ENCODE measurements at places on chromosomes 5 and 9.

GRCh38 chr5:56705217-56705616 lies 110.1 kb upstream of the MAP3K1 start:
- no peak for DNase-seq

DNA sequence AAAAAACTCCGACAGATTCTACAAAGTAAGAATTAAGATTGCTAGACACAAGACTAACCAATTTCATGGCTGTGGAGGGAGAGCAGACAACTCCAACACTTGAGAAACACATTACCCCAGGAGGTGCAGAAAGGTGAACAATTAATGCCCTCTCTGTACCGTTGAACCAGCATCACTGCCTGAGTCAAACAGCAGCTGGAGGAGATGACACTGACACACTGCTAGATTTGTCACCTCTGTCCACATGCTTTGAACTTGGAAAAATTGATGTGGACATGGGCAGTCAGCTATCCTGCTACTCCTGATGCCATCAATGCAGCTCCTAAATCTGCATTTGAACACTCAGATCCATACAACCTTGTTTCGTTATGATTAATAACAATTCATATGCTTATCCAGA lies 51.7 kb downstream of the GPBP1 start:
- no peak for DNase-seq

- no peak for DNase-seq
These were observed 111.0 kb upstream of the PTPN3 start for GRCh38 chr9:109609060-109609459.

- DNase-seq: no peak
These were observed 4.9 kb downstream of the MED27 start for GRCh38 chr9:132074736-132075135.

GRCh38 chr9:69494763-69495162 lies 169.7 kb downstream of the ENTREP1 start:
- no peak for DNase-seq

DNA sequence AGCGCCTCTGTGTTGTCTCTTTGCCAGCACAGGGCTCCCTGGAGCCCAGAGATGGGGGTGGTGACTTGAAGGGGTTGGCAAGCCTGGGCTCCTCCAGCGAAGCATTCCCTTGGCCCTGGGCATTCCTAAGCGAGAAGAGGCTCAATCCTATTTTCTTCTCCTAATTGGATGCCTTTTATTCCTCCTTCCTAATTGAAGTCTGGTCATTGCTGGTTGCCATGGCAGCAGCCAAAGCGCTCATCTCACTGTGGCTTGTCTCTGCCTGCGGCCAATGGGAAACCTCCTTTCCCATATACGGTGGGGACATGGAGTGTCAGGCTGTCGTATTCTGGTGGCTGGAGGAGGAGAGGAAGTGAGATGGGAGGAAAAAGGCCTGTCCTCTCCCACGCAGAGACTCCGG lies 52.3 kb upstream of the RARS1 start:
- no peak for DNase-seq

DNA sequence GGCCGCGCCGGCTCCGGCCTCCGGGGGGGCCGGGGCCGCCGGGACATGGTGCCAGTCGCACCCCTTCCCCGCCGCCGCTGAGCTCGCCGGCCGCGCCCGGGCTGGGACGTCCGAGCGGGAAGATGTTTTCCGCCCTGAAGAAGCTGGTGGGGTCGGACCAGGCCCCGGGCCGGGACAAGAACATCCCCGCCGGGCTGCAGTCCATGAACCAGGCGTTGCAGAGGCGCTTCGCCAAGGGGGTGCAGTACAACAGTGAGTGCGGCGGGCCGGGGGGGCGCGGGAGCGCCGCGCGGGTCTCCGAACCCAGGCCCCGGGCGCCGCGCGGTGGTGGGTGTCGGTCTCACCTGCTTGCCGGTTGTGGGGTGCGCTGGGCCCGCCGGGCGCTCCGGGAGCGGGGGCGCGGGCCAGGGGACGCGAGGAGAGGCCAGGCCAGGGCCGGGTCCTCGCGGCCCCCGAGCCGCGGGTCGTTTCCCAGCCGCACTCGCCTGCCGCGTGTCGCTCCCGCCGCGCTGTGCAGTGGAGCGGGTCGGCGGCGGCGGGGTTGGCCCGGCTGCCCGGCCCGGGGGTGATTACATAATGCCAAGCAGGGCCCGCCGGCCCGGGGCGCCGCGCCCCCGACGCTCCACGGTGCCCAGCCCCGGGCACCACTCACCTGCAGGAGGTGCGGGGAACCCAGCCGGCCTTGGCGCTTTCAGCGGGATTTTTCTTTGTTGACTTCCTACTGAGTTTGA lies 492 bp downstream of the RABL6 start:
- DNase-seq: peak; percentile 40

DNA sequence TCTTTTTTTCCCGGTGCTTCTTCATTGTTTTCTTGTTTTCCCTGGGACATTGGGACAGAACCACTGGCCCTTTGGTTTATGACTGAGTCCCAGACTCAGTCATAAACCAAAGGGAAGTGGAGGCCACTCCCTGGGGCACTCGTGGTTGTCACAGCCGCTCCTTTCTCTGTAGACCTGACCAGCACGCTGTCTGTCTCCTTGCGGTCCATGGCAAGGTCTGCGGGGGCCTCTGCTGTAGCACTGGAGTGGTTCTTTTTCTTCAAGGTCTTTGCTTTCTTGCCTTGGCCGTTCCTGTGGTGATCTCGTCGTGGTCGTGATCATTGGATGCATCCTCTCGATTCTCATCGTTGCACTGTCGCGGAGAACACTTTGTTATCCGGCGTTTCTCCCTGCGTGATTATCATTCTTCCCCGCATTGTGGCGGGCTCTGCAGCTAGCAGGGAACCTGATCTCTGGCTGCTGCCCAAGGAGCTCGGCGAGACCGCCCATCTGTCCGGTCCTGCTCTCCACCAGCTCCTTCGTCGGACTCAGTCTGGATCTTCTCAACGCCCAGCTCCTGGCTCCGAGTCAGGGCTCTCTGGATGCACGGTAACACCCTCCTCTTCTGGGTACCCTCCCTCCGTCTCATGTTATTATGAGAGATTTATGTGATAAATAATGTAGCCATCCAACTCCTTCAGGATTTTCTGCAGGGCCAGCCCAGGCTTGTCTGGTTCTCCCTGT lies 43.5 kb upstream of the MPDZ start:
- DNase-seq: no peak

GRCh38 chr9:1125741-1126140 lies 75.6 kb downstream of the DMRT2 start:
- DNase-seq: no peak

GRCh38 chr5:108326982-108327381 lies 54.9 kb downstream of the FBXL17 start:
- no peak for DNase-seq

- DNase-seq: no peak
These were observed 169.9 kb downstream of the FANCC start for GRCh38 chr9:95147452-95148207.

GRCh38 chr5:133957591-133957990 lies 10.8 kb downstream of the C5orf15 start:
- DNase-seq: no peak

DNA sequence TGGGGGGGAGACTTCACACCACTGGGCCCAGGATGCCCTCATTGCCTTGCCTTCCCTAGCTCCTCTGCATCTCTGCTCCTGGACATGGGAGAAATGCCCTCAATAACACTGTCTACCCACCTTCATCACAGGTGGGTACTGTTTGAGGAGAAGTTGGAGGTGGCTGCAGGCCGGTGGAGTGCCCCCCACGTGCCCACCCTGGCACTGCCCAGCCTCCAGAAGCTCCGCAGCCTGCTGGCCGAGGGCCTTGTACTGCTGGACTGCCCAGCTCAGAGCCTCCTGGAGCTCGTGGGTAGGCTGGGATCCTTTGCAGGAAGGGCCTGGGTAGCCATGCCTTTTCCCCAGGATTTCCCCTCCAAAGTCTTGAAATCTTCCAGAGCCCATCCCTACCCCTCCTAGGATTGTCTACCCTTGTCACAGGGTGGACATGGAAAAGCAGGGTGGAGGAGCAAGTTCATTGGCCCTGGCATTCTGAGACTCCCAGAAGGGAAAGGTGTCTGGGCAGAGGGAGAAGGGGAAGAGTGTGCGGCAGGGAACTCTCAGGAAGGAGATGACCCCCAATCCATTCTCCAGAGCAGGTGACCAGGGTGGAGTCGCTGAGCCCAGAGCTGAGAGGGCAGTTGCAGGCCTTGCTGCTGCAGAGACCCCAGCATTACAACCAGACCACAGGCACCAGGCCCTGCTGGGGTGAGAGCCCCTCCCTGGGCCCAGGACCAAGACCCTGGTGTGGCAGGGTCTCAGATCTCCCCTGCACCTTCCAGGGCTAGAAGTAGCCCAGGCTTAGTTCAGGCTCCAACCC lies 886 bp downstream of the SLC4A9 start:
- no peak for DNase-seq

GRCh38 chr9:127505396-127506116 lies 54.2 kb downstream of the LRSAM1 start:
- DNase-seq: no peak

DNA sequence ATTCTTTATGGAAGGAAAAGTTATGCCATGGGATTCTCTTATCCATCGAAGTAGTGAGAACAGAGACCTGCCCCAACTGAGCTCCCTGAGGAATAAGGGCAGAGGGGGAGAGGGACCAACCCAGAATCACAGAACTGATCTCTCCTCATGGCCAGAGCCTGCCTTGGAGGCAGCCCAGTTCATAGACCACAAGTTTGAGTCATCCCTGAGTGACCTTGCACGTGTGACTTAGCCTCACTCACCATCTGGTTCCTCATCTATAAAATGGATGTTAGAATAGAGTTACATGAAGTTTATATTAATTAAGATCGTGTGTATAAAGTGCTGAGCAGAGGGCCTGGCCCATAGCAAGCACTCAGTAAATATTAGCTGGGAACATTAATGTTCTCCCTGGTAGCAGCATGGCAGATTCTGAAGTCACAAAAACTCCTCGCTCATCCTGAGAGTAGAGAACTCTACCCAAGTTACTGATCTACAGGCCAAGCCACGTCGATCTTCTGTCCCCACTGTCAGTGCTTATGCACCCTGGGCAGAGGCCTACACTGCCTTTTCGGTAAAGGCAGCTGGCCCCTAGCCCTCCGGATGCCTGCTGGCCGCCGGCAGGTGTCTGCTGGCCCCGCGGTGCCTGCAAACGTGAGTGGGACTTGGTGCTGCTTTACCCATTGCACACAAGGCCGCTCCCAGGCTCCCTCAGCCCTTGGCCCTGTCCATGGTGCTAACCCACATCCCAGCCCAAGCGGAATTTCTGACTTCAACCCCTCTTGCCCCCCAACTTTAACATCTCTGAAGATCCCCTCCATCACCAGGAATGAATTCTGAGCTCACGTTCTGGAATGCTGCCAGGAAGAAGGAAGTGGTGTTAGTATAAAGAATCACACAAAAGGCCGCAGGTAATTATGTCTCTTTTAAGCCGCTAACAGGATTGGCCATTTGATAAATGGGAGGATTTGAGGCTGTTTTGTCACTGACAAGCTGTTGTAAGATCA lies 61.1 kb upstream of the ARAP3 start:
- DNase-seq: no peak

DNA sequence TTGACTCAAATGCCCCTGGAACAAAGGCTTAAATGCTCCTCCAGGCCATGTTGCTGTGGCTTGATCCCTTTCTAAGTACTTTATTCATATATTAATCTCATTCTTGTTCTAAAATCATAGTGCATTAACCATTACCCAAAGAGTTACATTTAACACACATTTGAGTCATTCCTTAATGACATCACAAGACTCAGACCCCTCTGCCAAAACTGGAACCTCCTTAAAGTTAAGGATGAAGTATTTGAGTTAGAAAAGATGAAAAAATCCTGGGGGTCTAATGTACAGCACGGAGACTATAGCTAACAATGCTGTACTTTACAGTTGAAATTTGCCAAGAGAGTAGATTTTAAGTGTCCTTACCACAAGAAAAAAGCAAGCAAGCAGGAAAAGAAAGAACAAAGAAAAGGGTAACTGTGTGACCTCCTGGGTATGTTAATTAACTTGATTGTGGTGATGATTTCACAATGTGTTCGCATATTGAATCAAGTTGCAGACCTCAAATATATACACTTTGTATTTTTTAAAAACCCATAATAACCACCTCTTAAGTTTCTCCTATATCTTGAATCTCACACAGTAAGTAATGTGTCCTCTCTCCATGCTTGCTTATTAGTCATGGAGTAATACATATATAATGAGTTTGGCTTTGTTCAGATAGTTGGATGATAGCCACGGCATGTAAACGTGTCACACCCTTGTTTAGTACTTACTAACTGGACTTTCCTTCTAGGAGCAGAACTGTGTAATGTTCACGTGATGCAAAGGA lies 376.9 kb downstream of the SEMA5A start:
- DNase-seq: no peak

- no peak for DNase-seq
These were observed 18.5 kb downstream of the CAMSAP1 start for GRCh38 chr9:135888766-135889394.

DNA sequence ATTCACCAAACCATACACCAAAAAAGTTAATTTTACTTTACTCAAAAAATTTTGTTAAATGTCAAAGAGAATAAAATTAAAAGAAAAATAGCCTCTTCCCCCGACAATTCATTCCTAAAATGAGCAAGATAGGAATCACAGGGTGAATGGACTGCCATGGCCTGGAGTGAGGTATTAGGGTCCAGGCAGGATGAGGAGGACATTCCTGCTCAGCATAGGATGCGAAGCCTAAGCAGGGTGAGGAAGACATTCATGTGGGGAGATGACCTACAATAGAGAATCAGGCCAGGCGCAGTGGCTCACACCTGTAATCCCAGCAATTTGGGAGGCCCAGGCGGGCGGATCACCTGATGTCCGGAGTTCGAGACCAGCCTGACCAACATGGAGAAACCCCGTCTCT lies 8.4 kb downstream of the NUDCD2 start:
- no peak for DNase-seq

DNA sequence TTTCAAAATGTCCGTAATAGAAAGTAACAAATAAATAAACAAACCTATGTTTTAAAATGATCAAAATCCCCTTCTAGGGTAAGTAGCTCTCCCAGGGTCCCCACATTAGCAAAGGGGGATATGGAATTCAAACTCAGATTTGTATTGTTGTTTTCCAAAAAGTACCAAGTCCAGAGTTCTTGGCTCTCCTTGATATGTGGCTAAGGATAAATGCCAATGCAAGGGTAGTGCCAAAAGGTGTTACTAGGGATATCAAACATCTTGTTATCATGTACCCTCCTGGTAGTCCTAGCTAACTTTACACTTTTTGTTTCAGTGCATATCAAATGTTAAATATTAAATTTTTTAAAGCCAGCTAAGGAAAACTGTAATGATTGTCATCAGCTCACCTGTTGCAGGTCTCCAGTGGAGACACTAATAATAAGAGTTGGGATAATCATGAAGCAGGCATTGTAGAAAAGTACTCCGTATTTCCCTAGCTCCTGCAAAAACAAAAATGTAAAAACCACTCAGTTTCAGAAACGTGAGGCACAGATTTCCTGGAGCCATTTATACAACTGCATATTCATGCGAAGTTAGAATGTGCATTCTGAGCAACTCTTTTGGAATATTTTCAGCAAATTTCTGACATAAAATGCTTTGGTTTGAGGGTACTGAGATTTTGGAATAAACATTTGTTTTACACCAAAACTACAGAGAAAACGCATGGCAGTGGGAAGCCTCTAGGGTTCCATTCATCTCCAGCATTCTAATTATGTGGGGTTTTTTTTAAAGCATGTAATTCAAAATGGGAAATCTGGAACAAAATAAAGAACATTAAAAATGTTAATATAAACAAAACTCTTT lies 39.8 kb downstream of the SLC35D2 start:
- DNase-seq: no peak
